Activated naive CD4-positive, alpha-beta T cell (primary cell): ENCODE measurements at places on chromosomes 7 and 10.

DNA sequence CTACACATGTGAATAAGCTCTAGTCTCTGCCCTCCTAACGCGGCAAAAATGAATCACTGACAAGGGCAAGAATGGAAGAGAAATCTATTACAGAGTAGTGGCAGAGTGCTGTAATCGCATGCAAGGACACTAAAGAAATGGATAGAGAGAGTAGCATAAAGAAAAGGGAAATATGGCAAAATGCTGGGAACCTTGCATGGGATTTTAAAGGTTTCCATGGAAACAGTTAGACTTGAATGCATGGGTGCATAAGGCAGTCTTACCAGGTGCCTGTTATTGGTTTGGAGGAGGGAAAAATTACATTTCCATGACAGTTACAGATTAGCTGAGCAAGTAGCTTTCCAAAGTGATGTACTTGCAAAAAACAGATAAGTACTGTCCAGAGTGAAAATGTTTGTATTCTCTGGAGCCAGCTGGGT lies 233.4 kb downstream of the PTN start:
- DNase-seq: no peak

DNA sequence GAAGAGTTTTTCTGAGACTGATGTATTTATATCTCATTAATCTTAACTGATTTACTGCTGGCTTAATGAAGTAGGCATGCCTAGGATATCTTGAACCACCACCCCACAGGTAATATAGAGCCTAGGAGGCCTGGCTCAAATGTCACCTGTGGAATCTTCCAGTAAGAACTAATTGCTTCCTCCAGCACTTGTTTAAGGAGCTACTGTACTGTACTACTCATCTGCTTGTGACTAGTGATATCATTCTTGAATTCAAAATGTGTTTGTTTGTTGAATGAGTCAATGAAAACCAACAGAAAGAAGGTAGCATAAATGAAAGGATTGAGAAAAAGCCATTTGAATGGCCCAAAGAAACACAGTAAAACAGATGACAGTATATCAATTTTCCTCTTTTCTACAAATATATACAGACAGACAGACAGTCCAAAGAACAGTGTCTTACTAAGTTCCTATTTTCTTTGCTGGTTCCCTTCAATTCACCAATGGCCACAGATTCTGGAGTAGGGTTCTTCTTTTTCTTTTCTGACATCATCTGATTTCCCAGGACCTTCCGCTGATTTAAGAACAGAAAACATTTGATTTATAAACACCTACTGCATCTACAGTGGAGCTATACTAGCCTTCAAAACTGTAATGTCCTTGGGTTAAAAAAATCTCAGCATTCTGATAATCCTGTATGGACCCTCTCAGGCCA lies 43.7 kb upstream of the SLIT1 start:
- DNase-seq: no peak

- DNase-seq: no peak
Measured at GRCh38 chr7:107179326-107180164, 10.7 kb downstream of the HBP1 start.

GRCh38 chr10:17098012-17098411 lies 31.6 kb downstream of the CUBN start:
- no peak for DNase-seq

DNA sequence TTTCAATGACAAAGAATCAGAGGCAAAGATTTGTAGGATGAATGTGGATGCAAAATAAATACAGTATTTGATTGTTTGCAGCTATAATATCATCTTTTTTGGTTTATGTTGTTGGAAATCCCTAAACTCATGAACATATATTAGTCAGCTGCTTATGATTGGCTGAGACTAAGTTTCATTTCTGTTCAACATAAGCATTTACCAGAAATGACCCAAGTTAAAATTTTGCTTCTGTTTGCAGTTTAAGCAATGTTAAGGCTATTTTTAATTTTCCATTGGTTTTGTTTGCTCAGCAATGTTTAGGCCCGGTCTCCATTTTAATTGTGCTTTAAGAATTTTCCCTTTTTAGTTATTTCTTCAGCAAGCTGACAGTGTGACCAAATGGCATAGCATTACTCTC lies 22.0 kb downstream of the GIMAP6 start:
- no peak for DNase-seq

- no peak for DNase-seq
Measured at GRCh38 chr10:119703903-119704508, 21.8 kb upstream of the INPP5F start.

DNA sequence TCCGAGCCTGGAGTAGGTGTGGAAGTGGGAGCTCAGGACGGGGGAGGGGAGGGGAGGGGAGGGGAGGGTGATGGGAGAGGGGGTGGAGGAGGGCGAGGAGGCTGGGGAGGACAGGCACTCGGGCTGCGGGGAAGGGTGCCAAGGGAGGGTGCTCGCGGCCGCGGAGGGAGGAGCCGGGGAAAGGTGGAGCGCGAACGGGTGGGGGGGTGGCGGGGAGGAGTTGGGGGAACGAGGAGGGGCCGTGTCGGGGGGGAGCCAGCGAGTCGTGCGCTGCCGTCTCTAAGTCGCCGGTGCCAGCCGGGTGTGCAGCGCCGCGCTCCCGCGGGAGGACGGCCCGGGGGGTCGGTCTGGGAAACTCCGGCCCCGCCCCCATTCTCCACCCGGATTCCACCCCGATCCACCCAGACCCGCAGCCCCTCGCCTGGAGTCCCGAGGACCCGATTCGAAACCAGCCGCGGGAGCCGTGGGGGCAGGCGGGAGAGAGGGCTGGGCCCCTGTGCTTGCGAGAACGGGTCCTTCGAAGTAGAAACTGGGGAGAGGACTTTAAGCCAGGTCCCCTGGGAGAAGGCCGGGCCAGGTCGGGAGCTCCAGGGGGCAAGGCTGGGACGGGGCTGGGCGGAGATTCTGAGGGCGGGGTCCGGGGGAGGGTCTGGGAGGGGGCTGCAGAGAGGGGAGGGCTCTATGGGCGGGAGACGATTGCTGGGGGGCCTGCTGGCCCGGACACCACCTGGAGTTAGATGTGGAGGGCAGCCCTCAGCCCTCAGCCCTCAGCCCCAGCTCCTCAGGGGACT lies at the start of gene ZNF467:
ZNF467 (minus strand) TSS at position 143 of the 791 bp plus-strand sequence. CDS start 2,556 bp downstream, outside the sequence.
- DNase-seq: peak; percentile 32

GRCh38 chr10:77513781-77514331 lies 123.8 kb downstream of the KCNMA1 start:
- no peak for DNase-seq

GRCh38 chr10:14060320-14061070 lies 270.2 kb downstream of the FRMD4A start:
- DNase-seq: no peak

DNA sequence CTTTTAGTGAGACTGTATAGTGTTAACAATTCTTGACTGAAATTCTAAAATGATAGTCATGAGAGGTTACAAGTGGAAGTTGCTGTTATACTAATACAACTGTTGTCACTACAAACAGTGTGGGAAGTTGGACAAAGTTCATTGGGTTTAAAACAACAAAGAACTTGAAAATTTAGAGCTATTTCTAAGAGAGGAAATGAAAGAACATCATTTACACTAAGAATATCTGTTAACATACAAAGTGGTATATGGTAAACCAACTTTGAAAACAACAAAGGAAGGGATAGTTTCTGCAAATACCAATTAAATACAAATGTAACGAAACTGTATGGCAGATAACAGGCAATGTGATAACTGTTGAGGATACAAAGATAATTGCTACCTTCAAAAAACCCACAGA lies 11.6 kb downstream of the MTPN start:
- DNase-seq: no peak

DNA sequence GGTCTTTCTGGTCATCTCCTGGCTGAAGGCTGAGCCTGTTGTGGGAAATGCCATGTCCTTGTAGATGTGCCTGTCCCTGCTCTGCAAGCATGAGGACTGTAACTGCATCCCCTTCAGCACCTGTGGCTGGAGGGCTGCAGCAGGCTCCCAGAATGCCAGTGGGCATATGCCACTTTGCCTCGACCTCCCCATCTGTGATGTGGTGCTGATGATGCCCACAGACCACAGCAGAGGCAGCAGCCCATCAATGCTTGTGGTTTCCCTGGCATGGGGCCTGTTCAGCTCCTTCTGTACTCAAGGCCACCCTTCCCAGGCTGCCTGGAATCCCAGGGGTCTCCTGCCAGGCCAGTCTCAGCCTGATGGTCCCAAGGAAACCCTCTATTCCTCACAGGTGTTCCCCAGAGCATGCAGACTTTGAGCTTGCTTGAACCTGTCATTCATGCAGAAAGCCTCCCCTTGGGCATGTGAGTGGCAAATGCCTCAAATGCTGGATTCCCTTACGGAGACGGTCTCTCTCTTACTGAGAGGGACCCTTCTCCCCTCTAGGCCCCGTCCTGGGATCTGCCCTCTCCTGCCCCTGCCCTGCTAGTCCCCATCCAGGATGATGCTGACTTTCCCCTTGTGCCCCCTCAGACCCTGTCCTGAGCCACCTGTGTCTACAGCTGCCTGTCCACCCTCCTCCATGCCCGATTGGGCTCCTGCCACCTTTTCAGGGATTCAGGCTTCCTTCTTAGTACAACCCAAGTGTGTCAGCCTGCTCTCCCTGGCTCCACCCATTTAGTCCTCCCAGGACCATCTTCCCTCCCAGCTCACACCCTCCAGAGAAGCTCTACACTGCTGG lies 50.9 kb upstream of the ANTXRL start:
- no peak for DNase-seq

DNA sequence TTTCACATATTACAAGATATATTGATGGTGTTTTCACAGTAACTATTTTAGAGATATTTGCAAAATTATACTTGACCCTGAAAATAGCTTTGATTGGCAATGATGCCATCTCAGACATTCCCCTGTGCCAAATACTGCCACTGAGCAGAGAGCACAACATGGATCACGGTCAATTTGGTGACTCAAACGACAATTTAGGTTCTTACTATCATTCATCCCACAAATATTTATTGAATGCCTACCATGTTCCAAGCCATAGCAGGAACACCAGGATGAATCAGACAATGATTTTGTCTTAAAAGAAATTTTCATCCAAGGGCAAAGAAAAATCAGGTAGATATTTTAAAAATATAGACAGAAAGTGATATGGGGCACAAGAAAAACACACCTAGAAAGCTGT lies 153.2 kb upstream of the ADO start:
- DNase-seq: no peak

DNA sequence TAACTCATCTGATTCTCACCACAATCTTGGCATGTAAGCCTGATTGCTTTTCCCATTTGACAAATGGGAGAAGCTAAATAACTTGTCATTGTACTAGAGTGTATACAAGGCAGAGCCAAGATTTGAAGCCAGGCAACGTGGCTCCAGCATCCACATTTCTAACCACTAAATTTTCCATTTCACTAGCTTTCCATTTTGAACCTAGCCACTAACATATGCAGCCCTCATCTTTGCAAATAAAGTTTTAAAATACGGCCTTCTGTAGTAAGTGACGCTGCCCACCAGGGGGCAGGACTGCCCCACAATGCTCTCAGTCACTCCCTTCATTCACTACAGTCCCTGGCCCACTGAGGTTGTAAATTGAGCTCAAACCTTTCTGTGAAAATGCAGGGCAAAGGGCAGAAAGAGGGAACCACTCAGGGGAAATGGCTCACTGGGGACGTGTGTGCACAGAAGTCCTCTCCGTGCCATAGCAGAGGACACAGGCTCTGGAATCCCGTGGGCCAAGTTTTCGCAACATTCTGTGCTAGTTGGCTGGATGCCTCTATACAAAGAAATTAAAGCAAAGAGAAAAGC lies 315.7 kb downstream of the TNS3 start:
- no peak for DNase-seq

- DNase-seq: no peak
Measured at GRCh38 chr7:20238754-20239324, 21.7 kb upstream of the MACC1 start.

GRCh38 chr10:77493851-77494261 lies 143.8 kb downstream of the KCNMA1 start:
- DNase-seq: no peak

DNA sequence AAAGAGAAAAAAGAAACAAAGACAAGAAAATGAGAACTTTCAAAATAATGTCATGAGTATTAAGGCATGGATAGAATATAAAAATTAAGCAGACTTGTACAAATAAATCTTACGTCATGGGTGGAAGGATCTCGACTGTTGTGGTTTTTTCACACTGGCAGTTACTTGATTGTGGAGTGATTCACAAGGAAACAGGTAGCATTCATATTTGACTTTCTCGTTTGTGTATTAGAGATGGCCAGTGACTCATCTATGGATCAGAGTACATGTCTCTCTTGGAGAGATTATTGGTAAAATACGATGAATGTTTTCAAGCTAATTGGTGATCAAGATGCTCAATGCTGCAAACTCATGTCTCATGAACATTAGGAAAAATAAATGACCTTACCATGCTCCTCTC lies 564.3 kb downstream of the GATA3 start:
- DNase-seq: no peak

DNA sequence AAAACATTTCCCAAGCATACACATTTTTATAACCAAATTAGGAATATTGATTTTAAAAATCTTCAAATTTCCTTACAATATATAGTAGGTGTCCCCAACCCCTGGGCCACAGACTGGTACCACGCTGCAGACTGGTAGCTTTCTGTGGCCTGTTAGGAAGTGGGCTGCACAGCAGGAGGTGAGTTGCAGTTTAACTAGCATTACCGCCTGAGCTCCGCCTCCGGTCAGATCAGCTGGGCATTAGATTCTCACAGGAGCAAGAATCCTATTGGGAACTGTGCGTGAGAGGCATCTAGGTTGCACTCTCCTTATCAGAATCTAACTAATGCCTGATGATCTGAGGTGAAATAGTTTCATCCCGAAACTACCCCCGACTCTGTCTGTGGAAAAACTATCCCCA lies 62.1 kb downstream of the ZWINT start:
- DNase-seq: no peak

- no peak for DNase-seq
Measured at GRCh38 chr7:27784399-27785053, 44.6 kb downstream of the TAX1BP1 start.

GRCh38 chr10:4514445-4515108 lies 311.4 kb upstream of the AKR1E2 start:
- DNase-seq: no peak

DNA sequence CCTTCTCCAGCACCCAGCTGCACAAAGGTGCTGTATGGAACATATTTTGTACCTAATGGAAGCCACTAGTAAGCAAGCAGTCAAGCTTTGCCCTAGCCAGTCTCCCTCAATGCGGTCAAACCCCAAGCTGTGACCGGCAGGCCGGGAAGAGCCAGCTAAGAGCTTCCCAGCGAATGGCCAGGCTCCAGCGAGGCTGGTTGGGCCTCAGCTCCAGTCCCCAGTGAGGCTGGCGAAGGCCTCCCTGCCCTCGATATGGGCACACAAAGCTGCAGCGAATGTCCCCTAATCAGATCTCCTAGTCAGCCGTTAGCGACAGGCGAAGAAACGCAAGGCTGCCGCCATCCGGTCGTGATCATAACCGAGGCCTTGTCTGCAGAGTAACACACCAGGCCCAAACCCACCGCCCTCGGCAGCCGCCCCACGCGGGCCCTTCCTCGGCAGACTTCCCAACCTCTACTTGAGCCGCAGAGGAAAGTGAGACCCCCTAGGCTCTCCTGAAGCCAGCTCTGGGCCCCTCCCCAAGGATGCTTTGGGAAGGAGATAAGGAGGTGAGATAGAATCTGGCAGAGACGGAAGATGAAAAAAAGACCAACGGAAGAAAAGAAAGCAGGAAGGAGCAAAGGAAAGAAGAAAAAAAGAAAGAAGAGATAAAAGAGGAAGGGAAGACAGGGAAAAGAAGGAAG lies 3.1 kb upstream of the HOXA9 start:
- no peak for DNase-seq
